ENCODE measurements at places on chromosomes 12 and 14.

GRCh38 chr12:110012137-110012536 is 12.9 kb downstream of the ANKRD13A start:
- no peak for DNase-seq

- no peak for DNase-seq
Observed at GRCh38 chr12:73210548-73211204, 938.5 kb downstream of the TRHDE start.

DNA sequence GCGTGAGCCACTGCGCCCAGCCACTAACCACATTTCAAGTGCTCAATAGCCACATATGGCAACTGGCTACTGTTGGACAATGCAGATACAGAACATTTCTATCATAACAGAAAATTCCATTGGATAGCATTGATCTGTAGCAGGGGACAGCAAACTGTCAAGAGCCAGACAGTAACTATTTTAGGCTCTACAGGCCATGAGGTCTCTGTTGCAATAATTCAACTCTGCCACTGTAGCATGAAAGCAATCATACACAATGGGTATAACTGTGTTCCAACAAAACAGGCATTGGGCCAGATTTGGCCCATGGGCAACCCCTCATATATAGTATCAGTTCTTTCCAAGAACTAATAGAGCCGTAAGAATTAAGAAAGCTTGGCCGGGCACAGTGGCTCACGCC is 8.0 kb downstream of the CSRNP2 start:
- DNase-seq: no peak

DNA sequence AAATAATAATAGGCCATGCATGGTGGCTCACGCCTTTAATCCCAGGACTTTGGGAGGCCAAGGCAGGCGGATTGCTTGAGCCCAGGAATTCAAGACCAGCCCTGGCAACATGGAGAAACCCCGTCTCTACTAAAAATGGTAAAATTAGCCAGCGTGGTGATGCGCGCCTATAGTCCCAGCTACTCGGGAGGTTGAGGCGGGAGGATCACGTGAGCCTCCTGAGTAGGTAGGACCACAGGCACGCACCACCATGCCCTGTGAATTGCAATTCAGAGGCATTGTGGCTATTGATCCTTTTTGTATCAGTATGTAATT is 2.3 kb downstream of the ARHGDIB start:
- no peak for DNase-seq

DNA sequence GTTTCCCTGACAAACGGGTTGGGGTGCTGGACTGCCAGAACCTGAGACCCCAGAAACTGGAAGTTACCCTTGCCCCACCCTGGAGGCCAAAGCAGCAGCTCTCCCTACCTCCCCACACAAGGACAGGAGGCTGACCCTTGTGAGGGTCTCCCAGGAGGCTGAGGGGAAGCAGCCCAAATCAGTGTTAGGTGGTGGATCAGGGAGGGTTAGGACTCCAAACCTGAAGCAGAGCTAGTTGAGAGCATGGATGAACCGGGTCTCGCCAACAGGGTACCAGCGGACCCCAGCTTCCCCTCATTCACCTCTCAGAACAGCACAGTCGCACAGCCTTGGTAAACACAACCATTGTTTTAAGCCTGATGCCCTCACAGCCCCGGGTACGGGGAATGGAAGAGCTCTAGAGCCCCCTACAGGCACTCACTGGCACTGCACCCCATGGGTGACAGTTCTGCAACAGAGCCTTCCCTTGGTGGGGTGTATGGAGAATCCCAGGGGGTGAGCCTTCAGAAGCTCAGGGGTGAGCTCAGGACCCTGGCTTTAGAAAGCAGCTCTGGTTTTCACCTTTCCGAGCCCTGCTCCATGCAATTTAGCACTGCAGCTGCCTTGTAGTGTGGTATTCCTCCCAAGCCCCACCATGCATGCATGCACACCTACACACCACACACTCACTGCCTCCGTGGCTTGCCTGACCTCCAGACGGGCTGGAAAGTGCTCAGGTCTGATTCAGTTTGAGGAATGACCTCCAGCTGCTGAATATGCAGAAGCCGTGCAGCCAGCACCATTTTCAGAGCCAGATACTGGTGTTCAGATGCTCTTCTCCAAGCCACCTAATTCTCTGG is 11.2 kb downstream of the ESRRB start:
- DNase-seq: no peak

DNA sequence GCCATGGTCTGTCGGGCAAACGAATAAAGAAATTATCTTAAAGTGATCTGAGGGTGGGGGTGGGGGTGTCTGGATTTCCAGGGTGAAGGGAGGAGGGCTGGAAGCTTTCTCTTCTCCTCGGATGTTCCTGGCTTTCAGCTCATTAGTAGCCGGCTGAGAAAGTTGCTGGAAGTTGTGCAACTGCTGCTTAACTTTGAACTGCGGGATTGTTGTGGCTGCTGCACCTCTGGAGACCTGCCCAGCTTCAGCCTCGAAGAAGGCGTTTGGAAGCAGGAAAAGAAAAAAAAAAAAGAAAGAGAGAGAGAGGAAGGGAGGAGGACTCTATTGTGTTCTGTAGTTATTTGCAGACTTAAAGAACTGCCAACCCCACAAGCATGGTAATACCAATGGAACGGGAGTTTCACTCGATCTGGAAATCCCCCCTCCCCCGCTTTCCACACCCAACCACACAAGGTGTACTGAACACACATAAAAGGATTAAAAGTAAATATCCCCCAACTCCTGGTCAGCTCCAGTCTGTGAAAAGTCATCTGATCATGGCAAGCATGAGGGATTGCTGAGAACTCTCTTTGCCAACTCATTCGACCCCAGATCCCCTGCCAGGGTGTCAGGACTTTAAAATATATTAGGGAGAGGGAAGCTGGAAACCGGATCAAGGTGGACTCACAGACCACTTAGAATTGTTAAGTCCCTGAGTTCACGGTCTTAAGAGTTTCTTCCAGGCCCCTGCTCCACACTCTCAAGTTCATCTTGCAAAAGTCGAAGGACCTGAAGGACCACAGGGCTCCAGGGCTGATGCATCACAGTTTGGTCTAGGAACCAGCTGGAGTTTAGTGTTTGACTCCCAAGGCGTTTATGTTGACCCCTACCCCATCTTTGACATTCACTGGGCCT is at the start of gene RASSF9:
RASSF9 (minus strand) TSS at position 213 of the 894 bp plus-strand sequence; CDS start at position 5, 208 bp downstream.
- no peak for DNase-seq

- no peak for DNase-seq
Observed at GRCh38 chr12:26162905-26163304, 32.5 kb upstream of the SSPN start.

- DNase-seq: no peak
Observed at GRCh38 chr14:70354204-70354603, 5.3 kb downstream of the COX16 start.

GRCh38 chr14:102594514-102595175 is 2.2 kb downstream of the RCOR1 start:
- peak; percentile 39 for DNase-seq

DNA sequence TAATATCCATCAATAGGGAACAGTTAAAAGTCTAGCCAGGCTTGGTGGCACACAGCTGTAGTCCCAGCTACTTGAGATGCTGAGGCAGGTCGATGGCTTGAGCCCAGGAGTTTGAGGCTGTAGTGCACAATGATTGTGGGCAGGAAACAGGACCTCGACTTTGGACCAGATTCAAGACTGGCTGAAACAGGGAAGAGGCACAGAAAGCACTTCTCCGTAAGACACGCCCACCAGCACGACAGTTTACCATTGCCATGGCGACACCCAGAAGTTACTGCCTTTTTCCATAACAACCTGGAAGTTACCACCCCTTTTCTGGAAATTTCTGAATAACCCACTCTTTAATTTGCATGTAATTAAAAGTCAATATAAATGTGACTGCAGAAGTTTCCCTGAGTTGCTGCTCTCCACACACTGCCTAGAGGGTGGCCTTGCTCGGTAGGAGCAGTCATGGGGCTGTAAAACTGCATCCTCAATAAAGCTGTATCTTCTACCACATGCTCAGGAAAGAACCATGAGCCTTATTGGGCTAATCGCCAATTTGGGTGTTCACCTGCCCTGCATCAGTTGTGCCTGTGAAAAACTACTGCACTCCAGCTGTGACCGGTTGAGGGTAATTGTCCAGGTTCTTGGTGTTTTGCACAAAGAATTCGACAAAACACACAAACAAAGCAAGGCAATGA is 4.6 kb upstream of the LRRC23 start:
- no peak for DNase-seq

DNA sequence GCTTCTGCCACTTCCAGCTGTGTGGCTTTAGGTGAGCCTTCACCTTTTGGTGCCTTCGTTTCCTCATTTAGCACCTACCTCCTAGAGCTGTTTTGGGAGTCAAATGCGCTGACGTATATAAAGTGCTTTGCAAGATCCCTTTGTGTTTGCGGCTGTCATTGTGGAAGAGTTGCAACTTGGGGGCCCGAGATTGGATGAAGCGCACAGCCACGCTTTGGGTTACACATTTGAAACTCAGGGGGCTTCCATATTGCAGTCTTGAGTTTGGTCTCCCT is 636 bp upstream of the ARL6IP4 start:
- DNase-seq: no peak

- no peak for DNase-seq
Observed at GRCh38 chr12:116194935-116195431, 82.5 kb downstream of the MED13L start.

DNA sequence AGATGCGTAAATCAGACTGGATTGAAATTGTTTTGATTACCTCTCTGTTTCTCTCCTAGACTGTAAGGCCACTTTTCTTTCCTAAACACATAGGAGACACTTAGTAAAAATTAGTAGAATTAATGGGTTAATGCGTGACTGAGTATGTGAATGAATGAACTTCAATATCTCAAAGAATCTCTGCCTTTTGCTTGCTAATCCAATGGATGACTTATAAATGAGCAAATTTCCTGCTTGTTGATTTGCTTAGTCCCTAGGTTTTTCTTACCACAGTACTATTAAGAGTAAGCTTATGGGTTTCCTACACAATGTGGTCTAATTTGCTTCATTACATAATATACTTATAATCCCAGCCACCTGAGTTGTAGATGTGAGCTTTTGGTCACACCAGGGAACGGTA is 164.1 kb downstream of the SRGAP1 start:
- no peak for DNase-seq

DNA sequence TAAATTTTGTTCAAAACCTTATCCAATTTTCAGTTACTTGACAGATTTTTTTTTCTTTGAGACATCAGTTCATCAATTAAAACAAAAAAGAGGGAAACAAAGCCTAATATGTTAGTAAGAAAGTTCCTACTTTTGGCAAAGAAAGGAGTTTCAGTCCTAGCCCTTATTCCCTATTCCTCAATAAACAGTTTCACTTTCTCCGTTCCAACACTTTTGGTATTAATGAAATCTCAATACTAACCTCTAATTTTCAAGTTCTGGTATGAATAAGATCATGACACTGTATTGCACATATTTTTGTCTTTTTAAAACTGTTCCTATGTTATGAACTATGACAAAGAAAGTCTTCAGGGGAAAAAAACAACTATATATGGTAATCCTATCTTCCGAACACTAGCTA is 48.4 kb downstream of the RPS6KA5 start:
- no peak for DNase-seq

DNA sequence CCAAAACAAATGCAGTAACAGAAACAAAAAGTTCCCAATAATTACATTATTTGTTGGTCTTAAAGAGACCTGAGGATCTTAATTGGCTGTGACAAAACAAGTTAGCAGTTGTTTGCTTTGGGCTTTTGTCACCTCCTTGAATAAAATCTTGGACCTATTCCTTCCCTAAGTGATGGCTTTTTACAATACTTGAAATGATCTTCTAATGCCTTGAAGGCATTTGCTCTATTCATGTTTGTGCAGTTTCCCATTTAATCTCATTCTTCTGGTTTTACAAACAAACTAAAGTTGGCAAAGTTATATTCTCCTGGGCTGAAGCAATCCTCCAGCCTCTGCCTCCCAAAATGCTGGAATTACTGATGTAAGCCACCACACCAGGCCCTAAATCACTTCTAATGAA is 98.8 kb downstream of the OSBPL8 start:
- no peak for DNase-seq

- DNase-seq: no peak
Observed at GRCh38 chr12:6650832-6651231, 3.6 kb upstream of the ACRBP start.

DNA sequence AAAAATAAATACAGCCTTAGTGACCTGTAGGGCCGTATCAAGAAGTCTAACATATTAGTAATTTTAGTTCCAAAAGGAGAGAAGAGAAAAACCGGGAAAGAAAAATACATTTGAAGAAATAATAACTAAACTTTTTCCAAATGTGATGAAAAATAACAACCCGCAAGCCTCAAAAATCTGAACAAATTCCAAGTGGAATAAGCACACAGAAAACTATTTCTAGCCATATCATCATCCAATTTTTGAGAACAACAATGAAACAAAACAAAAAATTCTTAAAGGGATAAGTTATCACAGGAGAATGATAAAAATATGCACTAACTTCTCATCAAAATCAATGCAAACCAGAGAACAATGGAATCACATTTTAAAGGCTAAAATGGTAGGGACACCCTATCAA is 198.1 kb upstream of the PLXNC1 start:
- DNase-seq: no peak

GRCh38 chr12:69168363-69168762 is 71.0 kb upstream of the CPSF6 start:
- no peak for DNase-seq

- DNase-seq: no peak
Observed at GRCh38 chr14:59417311-59417710, 47.9 kb downstream of the GPR135 start.

DNA sequence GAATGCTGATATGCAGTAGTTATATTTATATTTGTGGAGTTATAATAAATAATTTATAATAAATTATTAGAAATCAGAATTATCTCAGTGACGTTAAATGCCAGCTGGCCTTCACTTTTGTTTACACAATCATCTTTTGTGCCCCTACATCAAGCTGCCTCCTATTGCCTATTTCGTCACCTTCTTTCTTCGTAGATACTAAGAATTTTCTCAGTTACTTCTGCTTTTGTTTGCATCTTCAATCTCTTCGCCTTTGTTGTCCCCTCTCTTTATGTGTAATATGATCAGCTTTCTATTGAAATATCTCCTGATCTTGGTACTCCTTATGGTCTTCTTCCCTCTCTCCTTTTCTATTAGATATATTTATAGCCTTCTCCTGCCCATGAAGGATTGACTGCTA is 197.0 kb downstream of the ERC1 start:
- DNase-seq: no peak

GRCh38 chr12:64061868-64062375 is 160.2 kb downstream of the KICS2 start:
- DNase-seq: no peak

DNA sequence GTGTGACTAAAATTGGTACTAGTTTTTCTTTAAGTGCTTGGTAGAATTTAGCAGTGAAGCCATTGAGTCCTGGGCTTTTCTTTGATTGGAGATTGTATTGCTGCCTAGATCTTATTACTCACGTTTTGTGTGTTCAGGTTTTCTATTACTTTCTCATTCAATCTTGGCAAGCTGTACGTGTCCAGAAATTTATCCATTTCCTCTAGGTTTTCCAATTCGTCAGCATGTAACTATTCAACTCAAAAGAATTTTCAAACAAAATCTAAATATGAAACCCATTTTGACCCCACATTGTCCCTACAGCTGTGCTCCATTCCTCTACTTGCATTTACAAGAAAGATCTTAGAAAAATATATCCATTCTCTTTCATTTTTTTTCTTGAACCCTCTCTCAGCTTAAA is 1613.4 kb upstream of the SEL1L start:
- no peak for DNase-seq
